NCI-H187 (cell line): ENCODE measurements at places on chromosomes 16 and 17.

- no peak for DNase-seq
These were observed 18.3 kb upstream of the EFCAB13 start for GRCh38 chr17:47305302-47305923.

DNA sequence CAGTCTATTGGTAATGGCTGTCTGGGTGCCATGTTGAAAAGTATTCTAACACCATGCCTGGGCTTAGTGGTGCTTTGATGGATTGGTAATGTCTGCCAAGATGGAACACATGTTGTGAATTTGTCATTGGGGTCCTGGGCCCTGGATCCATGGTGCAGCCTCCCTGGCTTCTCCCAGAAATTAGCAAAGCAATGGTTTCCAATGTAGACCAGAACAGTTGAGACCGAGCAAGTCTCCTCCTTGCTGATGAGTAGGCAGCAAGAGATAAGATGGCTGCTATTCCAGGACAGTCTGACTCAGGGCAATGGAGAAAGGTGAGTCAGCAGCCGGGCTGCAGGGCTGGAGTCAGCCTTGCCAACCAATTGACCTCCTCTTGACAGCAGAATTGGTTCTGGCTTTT is 30.8 kb downstream of the GPR139 start:
- DNase-seq: no peak

GRCh38 chr16:56848955-56849689 is 15.9 kb upstream of the SLC12A3 start:
- DNase-seq: no peak

DNA sequence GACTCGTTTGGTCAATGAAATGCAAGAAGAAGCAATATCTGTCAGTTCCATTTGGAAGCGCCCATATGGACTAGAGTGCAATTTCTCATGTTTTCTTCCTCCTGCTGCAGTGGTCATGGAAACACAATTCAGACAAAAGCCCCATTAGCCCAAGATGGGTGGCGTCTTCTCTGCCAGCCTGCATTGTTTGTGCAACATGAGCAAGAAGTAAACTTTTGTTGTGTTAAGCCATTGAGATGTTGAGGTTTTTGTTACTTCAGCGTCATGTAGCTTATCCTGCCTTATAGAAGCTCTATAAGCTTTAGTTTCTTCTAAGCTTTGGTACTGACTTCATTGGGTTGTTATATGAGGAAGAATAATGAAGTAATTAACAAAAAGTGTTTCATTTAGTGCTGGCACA is 137.4 kb downstream of the NPIPB5 start:
- DNase-seq: no peak

DNA sequence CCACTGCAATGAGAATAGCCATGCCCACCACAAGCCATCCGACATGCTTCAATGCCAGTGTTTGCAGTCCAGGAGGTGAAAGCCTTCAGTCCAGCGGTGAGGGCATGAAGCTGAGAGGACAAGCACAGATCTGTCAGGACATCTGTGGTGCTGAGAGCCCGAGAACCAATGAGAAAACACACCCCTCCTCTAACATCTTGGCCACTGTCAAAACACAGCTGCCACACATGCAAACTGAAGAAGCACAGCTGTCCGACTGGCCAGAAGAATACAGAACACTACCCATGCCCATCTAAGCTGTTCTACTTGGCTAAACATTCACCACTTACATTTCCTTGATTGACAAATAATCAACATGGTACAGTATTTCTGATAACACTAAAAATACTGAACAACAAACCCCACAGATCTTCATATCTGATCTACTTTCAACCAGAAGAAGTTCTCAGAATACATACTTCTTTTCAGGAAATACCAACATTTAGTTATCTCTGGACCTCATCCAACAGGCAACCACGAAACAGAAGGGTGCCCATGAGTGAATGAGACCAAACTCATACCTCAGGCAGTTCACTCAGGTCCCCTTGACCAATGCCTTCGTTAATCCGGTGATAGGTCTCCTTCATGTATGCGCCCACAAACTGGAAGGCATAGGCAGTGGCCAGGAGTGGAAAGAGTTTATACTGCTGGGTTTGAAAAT is 10.2 kb upstream of the FBF1 start:
- no peak for DNase-seq

- DNase-seq: no peak
These were observed 2.3 kb upstream of the MPP2 start for GRCh38 chr17:43909537-43910231.

- DNase-seq: no peak
These were observed 8.5 kb upstream of the CD79B start for GRCh38 chr17:63940584-63940983.

DNA sequence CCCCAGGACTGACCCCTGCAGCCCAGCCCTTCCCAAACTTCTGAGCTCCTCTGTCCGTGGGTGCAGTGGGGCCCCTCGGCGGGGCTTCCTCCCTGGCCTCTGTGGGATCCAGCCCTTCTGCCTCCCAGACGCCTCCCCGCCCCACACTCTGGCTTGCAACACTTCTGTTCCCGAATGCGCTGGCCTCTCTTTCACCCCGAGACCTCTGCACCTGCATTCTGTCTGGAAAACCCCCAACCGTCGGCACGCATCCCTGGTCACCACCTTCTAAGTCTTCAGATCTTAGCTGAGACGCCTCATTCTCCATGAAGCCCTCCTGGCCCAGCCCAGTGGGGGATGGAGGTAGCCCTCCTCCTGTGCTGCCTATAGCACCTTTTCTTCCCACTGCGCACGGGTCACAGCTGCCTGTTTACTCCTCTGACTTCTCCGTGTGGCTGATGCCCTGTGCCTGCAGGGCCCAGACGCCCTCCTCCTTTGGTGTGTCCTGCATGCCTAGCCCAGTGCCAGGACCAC is 26.4 kb downstream of the TMEM235 start:
- DNase-seq: no peak

- DNase-seq: no peak
These were observed 31.4 kb downstream of the YPEL2 start for GRCh38 chr17:59362811-59363205.

DNA sequence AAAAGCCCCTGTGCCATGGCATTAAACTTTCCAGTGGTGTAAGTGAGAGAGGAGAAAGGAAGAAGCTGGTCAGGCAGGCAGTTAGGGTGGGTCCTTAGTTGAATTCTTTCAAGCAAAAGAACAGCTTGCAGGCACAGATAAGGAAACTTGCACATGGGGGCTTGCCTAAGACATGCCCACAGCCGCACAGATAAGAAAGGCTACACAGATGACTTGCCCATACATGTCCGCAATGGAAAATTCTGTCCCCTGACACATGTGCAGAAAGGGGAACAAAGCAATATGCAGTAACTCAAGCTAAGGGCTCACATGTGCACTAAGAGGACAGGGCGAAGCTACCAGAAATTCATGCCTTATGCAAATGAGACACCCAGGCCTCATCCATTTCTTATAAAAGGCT is 69.9 kb downstream of the GSG1L start:
- DNase-seq: no peak

DNA sequence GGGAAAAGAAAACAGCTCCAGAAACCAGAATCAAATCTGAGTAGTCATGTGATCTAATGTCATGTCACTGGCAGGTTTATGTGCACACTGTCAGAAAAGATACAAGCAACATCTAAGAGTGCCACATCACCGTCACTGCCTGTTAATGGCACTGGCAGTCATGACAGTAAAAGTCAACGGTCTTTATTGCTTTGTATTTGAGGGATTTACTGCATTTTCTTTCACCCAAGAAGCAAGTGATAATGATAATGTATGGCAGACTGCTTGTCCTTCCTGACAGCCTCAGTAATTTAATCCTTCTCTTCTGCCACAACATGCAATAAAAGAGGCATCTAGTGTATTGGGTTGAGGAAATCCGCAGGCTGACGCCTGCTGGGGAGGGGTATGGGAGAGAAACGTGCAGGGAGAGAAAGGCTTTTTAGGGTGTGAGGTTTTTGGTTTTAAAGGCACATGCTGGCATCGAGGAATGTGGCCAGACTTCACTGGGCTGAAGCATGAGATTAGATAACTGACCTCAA is 92.4 kb downstream of the RPGRIP1L start:
- no peak for DNase-seq

GRCh38 chr16:49355933-49356665 is 17.5 kb upstream of the C16orf78 start:
- DNase-seq: no peak

- DNase-seq: no peak
These were observed 507.8 kb upstream of the EEF2KMT start for GRCh38 chr16:5605404-5605803.

DNA sequence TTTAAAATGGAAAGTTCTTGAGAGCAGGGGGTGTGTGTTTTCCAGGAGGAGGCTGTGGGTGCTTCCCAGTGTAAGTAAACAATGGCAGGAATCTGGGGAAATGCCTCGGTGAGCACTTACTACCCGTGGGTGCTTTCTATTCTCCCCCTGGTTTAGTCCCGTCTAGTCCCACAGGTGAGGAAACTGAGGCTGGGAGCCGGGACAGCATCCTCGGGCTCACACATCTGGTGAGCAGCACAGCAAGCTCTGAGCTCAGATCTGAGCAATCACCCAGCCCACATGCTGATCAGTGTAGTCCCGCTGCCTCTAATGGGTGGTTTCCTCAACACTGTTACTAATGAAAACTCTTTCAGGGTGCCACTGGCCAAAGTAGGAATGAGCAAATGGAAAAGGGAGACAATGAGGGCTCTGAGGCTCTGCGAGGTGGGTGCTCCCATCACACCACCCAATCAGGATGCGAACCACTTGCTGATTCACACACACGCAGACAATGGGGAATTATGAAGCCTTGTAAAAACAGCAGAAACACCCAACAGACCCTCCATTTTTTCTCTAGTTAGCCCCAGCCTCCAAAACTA is 202.6 kb downstream of the PARN start:
- DNase-seq: no peak

DNA sequence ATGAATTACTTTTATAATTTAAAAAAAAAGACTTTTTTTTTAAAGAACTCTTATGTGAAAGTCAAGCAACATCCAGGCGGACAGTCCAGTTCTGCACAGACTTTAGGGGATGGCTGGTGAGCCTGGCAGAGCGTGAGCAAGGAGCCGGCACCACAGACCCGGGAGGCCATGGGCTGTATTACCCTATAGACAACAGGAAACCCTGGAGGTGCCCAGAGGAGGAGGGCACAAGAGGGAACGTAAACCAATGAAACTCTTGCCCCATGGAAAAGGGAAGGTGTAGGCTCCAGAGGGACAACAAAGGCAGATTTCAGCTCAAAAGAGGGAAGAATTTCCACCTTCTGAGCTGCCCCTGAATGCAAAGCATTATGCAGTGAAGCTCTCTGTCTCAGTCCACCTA is 25.5 kb upstream of the RPH3AL start:
- DNase-seq: no peak

DNA sequence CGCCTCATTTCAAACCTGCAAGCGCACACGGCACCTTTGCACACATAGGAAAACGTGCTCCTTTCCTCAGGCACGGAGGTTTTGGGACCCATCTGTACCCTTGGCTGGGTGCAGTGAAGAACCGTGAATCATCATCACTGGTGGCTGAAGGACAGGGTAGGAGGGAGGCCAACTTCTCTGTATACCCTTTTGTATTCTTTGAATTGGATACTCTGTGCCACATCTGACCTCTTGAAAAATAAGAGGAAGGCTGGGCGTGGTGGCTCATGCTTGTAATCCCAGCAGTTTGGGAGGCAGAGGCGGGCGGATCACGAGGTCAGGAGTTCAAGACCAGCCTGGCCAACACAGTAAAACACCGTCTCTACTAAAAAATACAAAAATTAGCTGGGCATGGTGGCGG is 11.7 kb downstream of the GPRC5B start:
- no peak for DNase-seq

DNA sequence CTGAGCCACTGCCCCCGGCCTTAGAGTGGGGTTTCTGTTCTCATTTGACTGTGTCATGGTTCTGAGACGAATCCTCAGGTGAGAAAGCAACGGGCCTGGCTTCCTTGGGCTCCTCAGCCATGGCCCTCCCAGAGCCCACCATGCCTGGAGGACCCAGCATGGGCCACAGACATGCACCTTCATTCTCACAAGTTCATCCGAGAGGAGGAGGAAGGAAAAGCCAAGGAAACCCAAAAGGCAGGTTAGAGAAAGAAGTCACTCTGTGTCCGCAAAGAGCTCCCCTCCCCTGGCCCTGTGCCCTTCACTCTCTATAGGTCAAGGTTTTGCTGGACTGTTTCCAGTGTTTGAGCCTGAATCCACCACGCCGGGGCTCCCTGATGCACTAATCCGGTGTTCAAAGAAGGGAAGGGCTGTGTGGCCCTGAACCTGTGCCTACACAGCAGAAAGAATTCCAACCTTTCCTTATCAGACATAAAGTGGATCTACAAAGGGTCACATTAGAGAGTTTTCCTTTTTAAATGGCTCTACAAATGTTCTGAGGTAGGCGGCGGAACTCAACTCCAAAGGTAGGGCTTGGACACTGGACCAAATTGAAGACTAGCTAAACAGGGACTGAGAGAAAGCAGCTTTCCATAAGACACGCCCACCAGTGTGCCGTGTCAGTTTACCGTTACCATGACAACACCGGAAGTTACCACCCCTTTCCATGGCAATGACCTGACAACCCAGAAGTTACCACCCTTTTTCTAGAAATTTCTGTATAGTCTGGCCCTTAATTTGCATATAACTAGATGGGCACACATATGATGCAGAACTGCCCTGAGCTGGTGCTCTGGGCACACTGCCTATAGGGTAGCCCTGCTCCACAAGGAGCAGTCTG is 15.9 kb upstream of the PECAM1 start:
- no peak for DNase-seq

GRCh38 chr17:48954300-48954755 is 9.7 kb upstream of the SNF8 start:
- no peak for DNase-seq
